Left forelimb (tissue), 1 donor: ENCODE measurements at places on chromosomes 2 and 18.
A peak's percentile ranks its signal among the peaks of the same experiment; 100 is the strongest.

DNA sequence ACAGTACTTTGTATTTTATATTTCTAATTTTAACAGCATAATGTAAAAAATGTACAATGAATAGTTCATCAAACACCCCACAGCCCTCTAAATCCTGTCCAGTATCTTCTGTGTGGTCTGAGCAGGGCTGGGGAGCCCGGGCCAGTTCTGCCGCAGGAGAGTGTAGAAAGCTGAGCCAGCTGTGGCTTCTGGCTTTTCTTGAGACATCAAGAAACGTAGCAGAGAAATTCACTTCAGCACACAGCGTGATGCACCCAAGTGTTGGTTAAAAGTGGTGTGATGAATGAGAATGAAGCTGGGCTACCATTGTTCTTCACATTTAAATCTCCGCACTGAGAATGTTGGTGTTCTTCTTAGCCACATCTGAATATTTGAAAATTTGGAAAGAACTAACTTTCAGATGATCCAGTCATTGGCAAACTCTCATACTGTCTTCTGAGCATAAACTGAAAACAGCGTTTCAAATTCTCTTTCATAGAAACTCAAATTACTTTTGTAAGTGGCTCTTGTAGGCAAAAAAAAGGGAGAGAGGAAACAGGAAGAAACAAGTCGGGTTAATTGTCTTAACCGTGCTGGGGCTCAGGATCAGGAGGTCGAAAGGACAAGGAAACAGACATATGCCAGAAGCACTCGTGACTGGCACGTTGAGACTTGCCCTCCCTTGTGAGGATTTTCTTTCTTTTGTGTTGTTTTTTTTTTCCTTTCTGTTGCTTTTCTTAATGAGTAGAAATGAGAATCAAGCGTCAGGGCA is 23.4 kb upstream of the TMEM87B start:
- DNase-seq, result no peak

- no peak for DNase-seq
Observed at GRCh38 chr2:48906633-48907032, 151.1 kb upstream of the LHCGR start.

DNA sequence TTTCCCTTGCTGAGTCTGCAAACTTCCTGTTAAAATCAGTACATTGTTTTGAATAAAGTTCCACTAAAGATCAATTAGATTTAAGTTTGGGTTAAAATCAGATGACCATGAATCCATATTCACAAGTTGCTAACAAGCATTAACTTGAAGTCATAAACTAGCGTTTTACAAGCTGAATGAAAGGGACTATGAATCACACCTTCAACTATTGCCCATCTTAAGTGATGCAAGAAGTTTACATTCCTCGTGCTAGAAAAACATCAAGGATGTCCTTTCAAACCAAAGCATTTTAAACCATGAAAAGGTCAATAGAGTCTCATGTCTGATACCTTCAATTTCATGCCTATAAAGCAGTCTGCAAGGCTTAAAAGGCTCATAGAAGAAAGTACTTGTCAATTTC is 257.2 kb upstream of the SYT4 start:
- no peak for DNase-seq

GRCh38 chr2:114550895-114551793 is 108.7 kb downstream of the DPP10 start:
- no peak for DNase-seq

DNA sequence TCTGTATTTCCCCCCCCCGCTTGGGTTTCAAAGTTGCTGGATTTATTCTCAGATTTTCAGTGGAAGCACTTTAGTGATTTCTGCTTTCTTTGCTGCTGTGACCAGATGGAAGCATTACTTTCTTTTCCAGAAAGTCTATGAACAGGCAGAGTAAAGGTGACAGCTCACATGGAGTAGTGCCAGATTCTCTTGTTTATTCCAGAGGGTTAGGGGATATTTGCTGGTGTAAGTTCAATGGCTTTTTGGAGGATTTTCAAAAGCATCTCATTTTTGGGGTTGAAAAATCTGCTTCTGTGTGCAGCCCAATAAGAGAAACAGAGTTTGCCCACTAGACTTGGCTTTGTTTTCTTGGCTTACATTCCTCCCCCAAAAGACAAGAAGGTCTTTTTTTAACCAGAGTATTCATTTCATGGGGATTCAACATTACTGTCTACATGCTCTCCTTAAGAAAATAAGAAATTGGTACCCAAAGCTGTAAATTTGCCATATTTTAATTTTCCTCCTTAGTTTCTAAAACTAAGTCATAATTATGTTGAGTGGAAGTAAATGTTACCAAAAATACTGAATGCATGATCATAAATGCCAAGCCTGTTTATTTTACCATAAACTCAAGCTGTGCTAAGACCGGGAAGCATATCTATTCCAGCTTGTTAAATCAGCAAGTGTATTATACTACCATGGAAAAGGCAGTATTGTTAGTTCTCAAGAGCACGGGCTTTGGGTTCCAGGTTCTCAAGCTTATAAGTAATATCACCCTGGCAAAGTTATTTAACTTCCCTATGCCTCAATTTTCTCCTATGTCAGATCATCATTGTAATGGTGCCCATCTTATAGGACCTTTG is 557.2 kb downstream of the CPS1 start:
- no peak for DNase-seq

GRCh38 chr2:112491946-112492345 is 10.0 kb downstream of the TTL start:
- no peak for DNase-seq

DNA sequence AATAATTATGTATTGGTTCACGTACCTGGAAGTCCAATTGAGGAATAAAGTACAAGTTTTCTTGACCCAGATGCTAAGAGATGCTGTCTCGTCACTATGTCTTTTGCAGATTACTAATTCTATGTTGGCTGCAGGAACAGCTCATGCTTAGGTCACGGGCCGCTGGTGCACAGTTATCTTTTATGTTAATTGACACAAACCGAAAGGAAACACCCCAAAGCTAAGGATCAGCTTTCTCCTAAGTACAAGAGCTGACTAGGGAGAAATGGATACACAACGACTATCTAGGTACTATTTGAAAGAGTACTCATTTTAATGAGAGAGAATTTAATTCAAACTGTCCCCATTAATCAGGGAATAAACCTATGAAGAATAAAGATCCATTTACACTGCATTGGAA is 217.7 kb upstream of the SLC35G4 start:
- no peak for DNase-seq

DNA sequence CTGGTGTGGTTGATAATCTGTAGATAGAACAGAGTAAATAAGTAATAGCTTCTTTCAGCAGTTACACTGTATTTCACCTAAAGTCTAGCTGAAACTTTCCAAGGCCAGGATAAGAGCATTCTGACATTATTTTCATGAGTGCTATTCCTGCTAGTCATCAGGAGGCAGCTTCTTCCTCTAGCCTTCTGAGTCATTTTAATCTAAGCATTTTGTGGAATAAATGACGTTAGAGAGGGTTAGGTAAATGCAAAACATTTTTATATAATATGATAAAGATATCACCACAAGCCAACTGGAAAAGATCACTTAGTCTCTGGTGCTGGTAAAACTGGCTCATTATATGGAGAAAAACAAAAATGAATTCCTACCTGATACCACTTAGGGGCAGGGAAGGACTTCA is 138.5 kb downstream of the MEP1B start:
- DNase-seq, result no peak

GRCh38 chr18:22977847-22978701 is 44.9 kb downstream of the RBBP8 start:
- DNase-seq, result no peak

DNA sequence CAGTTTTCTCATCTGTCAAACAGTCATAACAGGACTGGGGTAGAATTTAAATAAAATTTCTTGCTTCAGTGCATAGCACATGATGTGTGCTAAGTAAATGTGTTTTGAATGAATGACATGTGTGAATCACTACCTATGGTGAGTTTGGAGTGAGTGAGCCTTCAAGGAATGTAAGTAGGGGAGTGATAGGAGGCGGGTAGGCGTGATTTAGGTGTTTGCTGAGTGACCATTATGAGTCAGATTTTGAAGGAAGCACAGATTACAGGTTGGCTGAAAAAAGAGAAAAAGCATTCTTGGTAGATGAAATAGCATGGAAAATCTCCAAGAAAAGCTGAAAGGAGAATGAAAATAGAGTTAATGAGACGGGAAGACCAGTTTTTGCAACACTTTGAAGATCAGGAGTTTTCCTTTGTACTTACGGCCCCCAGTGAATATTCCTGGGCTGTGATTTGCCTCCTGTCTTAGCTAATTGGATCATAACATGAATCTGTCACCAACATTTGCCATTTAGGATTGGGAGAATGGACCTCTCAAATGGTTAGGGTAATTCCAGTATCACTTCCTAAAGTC is 136.9 kb upstream of the GATA6 start:
- no peak for DNase-seq

- DNase-seq, result no peak
Observed at GRCh38 chr18:25287106-25287505, 64.9 kb downstream of the ZNF521 start.

DNA sequence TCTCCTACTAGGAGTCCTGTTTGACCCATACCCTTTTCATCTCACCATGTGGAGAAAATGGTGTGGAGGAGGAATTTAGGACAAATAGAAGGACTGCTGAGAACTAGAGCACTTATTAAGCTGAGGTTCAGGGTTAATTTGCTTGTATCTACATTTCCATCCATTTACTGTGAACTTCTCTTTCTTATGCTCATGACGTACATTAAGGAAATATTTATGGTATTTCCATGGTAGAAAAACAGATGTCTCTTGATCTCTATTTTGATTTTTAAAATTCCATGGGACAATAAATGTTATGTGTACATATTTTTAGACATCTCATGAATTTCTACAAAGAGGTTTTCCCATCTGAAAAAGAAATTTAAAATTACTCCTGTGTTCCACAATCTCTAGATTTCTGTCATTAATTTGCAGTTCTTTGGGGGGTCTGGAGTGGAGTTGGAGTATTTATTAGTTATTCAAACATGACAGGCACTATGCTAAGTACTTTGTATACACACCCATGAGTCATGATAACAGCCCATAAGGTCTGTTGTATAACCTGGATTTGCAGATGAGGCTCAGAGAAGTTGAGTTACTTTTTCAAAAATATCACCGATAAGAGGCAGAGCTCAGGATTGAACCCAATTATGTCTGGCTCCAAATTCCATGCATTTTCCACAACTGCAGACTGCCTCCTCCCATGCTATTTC is 112.6 kb downstream of the COPS8 start:
- no peak for DNase-seq

GRCh38 chr2:16055848-16056580 is 115.7 kb downstream of the MYCN start:
- no peak for DNase-seq

DNA sequence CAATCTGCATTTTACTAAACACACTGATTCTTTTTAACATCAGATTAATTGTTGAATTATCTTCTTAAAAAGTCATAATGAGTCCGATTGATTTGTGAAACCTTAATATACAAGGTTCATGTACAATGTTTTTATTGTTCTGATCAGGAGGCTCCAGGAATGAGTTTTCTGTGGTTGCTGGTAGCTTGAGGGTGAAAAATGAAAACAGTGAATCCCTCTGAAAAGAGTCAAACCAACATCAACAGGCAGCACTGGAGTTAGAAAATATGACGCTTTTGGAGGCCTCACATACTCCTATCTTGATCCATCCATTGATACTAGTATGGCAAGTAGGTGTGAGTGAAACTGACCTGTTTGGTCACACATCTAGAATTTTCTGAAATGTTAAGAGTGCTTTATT is 216.3 kb upstream of the ETAA1 start:
- DNase-seq, result no peak

GRCh38 chr2:140177086-140177485 is 1396.9 kb upstream of the NXPH2 start:
- DNase-seq, result no peak

- no peak for DNase-seq
Observed at GRCh38 chr2:60984720-60985119, 32.8 kb upstream of the PEX13 start.

DNA sequence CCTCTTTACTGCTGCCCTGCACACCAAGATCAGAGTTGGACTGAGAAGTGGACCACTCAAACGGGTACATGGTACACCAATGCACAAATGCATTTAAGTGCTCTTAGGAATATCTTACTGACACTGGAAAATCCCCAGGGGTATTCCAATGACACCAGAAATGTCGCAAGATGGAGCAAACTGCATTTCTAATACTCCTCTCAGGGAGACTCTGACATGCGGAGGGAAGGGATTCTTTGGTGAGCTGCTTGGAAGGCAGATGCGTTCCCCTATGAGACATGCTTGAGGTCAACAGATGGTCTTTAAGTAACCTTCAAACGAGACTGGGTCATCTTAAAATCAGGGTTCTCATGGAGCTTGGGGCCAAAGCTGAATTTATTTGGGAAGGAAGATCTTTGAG is 521.8 kb upstream of the TCF4 start:
- no peak for DNase-seq

GRCh38 chr2:143607231-143608062 is 478.2 kb downstream of the ARHGAP15 start:
- no peak for DNase-seq

DNA sequence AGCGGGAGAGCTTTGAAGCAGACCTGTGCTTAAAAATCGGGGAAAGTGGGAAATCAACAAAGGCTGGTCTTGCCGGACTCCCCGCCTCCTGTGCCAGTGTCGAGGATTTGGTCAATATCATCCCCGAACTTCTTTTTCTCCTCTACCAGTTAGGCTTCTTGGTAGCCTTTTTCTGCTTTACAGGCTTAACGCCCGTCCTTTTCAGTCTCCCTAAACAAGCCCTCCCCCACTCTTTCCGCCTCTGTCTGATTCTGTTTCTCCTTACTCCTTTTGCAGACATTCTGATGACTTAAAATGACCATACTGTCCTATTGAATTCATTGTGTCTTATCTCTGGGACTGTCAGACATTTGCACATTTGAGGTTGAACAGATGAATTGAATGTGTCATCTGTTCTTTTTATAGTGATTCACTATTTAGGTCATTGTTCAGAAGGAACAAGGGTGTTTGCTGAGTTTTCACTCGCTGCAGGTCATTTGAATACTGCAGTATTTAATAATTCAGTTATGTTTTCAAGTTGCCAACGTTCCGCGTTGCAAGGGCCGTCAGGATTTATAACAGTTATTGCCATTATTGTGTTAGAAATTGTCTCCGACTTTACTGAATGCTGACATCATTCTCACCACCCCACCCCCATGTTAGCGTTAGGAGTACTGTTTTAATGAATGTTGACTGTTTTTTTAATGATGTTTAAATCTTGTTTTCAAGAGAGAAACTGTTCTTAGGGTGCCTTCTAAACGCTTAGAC is 1.1 kb downstream of the ITGAV start:
- peak; percentile 63 for DNase-seq

GRCh38 chr18:78678318-78678695 is 301.3 kb upstream of the SALL3 start:
- DNase-seq, result no peak

- DNase-seq, result no peak
Observed at GRCh38 chr2:121567957-121568409, 37.3 kb downstream of the RNU4ATAC start.

DNA sequence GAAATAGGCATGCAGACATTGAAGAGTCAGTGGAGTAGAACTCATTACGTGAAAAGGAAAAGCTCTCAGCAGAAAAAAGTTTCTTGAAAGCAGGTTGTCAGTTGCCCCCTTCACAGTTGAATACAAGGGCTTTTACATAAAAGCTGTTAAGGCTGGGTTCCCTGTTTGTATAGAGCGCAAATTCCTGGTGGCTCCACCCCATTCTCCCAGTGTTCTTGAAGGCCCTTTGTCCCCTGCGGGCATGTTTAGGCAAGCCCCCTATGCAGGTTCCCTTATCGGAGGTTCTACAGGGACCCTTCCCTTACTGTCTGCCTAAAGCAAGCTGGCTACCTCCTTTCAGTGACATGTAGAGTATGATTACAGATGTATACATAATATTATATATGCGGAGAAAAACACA is 497.2 kb upstream of the SYT4 start:
- no peak for DNase-seq
